ENCODE measurements at places on chromosomes 3 and 15. TPM values are rescaled to one million over a fixed set of nuclear protein-coding genes. Genes with fewer than 3 reads are reported as not detected.

Gene CA12
- total RNA-seq, result 18.8 TPM

Gene ADAMTSL3
- 19.4 TPM for total RNA-seq

- no peak for ATAC-seq
These were observed 40.3 kb upstream of the ICE2 start for GRCh38 chr15:60519218-60519617.

- ATAC-seq, result no peak
These were observed 767.1 kb downstream of the NTRK3 start for GRCh38 chr15:87489456-87489855.

DNA sequence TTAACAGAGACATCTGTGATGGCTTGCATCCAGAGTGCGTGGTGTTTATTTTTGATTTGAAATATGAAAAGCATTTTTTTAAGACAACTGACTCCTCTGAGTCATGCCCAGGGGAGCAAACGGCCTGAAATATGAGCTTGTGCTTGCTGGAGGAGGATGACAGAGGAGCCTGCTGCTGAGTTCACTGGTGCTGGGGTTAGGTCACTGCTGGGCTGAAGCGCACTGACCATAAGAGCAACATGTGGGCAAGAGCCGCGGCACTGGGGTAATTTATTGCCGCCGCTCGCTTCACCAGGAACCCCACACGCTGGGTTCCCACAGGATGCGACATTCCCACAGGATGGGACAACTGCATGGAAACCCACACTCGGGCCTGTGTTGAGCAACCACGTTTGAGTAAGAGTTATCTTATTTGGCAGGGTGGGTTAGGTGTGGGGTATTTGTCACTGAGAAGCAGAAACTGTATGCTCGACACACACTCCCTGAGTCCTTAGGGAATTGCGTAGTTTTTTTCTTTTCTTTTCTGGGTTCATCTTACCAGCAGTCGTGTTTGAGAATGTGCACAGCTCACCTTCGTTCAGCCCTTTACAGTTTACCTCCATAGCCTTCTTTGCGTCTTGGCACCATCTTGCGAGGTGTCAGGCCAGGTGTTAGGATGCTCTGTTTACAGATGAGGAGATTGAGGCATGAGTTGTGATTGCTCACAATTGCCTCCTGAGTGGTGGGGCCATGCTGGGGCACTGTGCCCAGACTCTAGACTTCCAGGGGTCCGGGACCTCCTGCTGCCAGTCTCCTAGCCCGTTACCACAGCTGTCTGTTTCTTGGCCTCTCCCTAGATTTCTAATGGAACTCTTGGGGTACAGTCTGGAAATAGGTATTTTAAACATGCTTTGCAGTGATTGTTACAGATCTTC, 60.4 kb downstream of the SMAD3 start:
- ATAC-seq, result peak; percentile 81

Gene AADACL2
- total RNA-seq, result 0.54 TPM

- no peak for ATAC-seq
These were observed 44.5 kb downstream of the OXNAD1 start for GRCh38 chr3:16309558-16309957.

DNA sequence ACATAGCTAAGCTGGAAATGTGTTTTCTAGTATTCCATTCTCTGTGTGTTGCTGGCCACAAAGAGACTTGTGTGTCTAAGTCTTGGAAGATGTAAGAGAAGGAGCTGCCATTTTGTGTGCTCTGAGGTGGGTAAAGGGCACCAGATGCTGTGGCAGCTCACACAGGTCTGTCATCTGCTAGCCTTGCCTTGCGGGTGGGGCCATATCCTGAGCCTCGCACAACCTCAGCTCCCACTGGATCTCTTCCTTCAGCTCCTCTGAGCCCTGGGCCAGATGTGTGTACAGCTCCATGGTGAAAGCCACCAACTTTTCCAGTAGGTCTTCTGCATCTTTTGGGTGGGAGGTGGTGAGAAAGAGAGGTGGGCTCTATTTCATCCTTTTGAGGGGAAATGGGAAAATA, 6.7 kb upstream of the TMC3 start:
- ATAC-seq, result no peak

DNA sequence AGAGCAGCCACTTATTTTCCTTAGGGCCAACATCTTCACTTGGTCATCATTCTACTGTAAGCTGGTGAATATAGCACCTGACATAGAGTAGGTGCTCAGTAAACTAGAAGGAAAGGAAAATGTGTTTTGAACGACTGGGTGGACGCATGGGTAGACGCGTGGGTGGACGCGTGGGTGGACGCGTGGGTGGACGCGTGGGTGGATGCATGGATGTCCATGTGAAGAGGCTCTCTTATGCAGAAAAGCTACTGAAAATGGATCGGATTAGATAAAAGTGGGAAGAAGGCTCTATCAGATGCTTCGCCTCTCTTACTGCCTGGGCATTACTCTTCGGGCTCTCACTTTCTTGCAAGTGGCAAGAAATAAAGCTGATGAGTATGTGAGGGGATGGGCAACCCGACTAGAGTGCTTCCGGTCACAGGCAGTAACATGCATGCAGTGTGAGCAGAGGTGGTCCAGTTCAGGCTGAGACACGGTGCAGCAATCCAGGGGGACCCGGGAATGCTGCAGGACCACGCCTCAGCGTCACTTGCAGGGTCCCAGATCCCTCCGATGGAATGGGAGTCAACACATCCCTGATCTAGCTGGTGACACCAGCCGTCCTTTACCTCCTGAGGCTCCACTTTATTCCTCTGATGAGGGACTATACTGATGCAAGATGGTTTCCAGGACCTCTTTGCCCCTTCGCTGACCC, 138.0 kb upstream of the MEF2A start:
- ATAC-seq, result no peak

Data from gastroesophageal sphincter (tissue), 4 donors.